ENCODE measurements at places on chromosomes 12 and 14.

GRCh38 chr14:75282170-75282554 lies 3.5 kb downstream of the FOS start:
- DNase-seq: no peak

DNA sequence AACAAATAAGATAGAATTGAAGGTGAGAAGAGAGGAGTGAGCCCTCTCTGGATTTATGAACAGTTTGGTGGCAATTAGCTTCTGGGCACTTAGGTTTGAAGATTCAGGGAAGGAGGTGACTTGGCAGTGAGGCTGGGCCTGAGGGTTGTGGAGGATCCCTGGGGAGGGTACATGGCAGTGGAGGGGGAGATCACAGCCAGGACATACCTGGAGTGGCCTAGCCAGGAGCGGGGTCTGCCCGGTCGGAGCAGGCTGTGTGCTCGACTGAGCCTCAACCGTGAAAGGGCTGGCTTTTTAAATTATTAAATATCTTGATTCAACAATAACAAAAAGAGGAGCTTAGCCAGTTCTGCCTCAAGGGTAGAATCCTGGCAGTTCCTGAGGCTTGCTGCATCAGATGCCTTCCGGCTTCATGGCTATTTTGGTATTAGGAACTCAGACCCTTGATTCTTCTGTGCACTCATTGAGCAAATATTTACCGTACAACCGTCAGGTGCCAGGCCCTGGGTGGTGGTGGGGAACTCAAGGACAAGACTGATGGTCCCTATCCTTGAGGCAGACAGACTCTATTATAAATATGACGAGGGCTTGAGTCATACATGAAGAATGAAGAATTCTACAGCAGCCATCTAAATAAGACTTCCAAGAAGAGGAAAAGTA lies 73.4 kb downstream of the SPTB start:
- DNase-seq: no peak

GRCh38 chr14:106003351-106003750 lies 477.0 kb downstream of the TMEM121 start:
- no peak for DNase-seq

DNA sequence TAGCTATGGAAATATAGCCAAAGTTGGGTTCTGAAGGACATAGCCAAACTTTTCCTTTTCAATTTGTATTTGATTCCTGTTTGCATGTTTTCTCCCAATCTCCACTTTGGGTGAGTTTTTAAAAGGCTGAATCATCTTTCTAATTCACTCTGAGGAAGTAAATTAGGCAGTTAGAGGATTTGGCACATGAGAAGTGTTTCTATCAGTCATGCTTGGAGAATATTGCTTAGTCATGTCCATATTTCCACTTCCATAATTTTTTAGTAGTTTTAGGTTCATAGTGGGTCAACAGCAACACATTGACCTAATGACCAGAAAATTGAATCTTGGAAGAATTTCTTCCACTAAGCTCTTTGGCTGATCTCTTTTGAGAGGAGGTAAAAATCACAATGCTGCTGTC lies 21.8 kb downstream of the IRAK3 start:
- DNase-seq: no peak

DNA sequence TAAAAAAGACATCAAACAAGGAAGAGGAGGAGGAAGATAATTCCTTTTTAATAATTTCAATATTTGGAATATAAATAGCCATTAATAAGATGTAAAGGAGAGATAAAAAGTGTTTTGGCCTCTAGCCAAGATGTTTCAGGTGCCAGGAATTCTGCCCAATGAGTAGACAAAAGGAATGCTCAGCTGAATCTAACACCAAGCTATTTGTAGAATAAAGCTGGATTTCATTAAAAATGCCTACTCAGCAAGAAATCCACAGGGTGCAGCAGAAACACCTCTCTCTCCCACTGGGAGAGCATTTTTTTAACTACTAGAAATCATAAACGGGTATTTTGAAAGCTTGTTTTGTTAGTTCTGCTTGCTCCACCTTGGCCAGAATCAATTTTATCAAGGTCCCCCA lies 4.1 kb upstream of the STAB2 start:
- no peak for DNase-seq

Measured in NCI-H748 treated with DMSO at 0.1 percent for 48 hours (cell line).